ENCODE measurements at places on chromosomes 12 and 14.

DNA sequence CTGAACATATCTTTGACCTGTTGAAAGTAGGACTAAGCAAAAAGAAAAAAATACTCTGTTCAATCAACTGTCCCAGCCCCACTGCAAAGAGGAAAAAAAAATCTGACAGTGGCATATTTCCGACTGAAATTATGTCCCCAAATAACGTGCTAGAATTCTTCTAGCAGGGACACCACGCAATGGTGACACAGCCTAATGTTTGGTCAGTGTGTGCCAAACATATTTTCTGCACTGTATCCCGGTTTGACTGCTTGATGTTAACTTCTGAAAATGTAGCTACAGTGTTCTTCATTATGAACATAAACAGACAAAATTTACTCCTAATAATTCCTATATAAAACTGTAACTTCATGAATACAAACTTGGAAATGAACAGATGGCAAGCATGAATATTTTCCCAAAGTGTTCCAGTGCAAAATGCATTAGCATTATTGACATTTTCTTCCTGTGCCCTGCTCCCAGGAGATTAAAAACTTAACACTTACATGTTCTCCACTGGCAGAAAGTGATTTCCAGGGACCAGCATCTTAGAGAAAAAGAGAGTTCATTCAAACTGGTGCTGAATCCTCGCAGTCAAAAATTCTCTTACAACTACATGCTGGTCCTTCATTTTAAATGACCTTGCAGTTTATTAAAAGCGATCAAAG is 72.4 kb upstream of the SYT1 start:
- no peak for DNase-seq

DNA sequence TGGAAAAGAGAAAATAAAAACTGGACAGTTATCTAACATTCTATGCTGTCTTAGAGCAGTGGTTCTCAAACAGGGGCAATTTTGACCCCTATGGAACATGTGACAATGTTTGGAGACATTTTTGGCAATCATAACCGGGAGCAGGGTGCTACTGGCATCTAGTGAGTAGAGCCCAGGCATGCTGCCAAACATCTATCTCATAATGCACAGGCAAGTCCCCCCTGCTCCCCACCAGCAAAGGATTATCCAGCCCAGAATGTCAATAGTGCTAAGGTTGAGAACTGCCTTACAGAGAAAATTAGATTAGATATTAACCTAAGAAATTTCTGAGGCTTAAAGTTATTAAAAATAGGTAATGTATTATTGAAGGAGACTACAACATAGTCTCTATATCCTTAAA is 22.9 kb upstream of the CATSPERB start:
- DNase-seq: no peak

DNA sequence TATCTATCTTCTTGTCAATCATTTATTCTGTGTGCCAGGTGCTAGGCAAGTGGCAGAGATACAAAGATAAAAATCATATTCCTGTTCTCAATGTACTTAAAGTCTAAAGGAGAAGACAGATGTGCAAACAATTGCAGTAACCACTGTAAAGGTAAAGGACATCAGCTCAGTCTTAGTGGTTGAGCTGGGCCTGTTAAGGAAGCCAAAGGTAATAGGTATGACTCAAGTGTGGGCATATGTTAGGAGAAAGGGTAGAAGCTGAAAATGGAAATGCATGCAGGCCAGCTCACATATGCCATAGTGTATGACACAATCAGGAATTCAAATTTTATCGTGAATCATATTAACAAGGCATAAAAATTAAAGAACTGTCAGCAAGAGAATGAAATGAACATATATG is 49.8 kb downstream of the FAR2 start:
- DNase-seq: no peak

DNA sequence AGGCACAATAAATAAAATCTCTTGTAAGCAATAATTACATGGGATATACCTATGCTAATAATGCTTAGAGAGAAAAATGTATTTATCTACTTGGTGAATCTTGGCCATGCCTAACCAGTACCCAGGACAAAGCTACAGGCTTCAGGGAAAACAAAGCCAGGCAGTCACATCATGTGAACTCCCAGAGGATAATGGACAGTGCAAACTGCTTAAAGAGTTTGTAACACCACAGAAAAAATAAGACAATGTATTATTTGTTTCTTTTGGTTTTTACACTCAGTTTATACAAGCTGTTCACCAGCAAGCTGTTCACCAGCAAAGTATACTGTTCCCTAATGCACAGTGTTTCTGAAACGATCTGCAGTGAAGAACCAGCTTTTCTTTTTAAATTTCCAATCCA is 38.0 kb downstream of the DICER1 start:
- DNase-seq: no peak

- DNase-seq: no peak
Measured at GRCh38 chr14:44369401-44370123, 137.5 kb downstream of the FSCB start.

GRCh38 chr12:115755061-115755724 is 522.3 kb downstream of the MED13L start:
- DNase-seq: no peak

DNA sequence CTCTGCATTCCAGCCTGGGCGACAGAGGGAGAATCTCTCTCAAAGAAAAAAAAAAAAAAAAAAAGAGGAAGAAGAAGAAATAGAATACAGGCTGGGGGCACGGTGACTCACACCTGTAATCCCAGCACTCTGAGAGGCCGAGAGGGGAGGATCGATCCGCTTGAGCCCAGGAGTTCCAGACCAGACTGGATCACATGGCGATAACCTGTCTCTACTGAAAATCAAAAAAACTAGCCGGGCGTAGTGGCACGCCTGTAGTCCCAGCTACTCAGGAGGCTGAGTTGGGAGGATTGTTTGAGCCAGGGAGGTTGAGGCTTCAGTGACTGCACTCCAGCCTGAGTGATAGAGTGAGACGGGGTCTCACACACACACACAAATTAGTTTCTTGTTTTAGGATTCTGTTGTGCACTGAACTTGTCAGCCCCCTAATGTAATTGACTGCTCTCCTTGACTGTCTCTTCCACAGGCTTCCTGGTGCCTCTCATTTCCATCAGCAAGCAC is 963 bp upstream of the TINF2 start:
- no peak for DNase-seq

DNA sequence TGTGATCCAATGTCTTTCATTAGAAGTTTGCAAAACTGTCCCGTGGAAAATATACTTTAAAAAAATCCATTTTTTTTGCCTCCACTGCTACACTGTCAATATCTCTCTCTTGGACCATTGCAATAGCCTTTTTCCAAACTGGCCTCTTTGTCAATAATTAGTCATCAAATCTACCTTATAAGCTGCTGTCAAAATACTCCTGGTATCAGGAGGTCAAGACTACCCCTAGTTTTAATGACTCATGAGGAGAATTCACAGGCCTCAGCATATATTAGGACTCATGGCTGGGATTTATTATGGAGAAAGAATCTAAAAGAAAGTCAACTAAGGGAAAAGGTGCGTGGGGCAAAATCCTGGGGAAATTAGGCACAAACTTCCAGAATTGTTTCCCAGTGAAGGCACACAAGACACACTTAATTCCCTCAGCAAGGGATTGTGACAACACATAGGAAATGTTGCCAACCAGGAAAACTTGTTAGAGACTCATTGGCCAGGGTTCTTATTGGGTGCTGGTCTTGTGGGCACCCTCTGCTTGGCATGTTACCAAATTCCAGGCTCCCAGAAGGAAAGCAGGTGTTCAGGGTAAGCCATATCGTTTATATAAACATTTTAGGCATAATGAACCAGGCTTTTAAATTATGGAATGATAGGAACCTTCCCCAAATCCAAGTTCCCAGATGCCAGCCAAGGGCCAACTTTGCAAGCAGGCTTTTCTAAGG is 56.1 kb downstream of the TMEM117 start:
- DNase-seq: no peak

DNA sequence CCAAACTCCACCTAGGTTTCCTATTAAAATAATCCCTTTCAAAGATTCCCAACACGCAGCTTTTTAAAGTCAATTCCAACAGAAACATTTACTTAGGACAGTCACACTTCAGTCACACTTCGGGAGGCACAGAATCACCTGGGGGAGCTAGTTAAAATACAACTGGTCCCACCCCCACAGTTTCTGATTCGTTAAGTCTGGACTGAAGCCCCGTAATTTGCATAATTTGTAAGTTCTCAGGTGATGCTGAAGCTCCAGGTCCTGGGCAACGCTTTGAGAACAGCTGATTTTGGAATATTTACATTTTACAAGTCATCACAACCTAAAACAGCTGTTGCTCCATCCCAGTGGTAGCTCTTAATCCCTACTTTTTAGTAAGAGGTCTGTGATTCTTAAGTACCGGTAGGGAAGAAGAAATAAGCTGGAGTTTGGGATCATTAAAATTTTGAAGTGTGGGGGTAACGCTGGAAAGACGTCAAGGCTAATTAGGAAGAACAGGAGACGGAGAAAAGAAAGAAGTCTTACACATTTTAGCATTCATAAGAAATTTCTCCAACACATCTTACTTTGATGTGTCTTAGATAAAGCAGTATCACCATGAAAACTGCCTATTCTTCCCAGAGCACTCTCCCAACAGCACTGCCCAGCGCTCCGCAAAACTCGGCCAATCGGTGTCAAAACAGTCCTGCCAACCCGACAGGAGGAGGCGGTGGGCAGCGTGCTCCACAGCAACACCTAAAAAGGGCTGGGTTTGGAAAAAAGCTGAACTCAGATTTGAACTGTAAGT is 1.1 kb downstream of the IPO8 start:
- peak; percentile 2 for DNase-seq

DNA sequence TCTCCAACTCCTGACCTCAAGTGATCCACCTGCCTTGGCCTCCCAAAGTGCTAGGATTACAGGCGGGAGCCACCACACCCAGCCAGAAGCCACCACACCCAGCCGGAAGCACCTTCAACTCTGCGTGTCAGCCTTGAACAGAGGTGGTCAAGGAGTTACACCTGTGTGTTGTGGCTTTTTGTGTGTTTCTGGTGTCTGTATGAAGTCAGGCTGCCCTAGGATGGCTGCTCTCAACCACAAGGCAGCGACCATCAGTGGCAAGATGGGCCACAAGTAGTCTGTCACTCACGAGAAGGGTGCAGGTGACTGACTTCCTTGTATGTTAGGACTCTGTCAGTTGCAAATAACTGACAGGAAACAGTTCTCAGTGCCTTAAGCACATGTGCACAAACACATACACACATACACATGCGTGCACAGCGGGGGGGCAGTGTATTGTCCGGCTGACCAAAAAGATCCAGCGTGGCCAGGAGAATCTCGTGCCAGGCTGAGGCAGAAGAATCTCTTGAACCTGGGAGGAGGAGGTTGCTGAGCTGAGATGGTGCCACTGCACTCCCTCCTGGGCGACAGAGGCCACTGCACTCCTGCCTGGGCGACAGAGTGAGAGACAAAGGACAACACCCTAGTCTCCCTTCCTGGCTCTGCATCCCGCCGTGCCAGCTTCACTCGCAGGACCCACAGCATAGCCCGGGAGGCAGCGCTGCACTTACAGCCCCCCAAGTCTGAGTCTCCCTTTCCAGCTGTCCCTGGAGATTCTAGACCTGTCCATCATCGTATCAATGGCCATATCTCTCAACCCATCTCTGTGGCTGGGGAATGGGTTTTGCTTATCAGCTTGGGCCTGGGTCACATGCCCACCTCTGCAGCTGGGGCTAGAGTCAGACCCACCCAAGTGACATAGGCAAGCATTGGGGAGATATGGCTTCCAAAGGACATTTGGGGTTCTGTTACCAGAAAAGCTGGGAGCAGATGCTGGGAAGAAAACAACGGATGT is 13.7 kb downstream of the P2RX4 start:
- DNase-seq: no peak

DNA sequence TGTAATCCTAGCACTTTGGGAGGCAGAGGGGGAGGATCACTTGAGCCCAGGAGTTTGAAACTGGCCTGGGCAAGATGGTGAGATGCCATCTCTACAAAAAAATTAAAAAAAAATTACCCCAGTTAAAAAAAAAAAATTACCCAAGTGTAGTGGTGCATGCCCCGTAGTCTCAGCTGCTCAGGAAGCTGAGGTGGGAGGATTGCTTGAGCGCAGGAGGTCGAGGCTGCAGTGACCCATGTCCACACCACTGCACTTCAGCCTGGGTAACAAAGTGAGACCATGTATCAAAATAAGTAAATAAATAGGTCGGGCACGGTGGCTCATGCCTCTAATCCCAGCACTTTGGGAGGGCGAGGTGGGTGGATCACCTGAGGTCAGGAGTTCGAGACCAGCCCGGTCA is 128.8 kb downstream of the VRK1 start:
- no peak for DNase-seq

DNA sequence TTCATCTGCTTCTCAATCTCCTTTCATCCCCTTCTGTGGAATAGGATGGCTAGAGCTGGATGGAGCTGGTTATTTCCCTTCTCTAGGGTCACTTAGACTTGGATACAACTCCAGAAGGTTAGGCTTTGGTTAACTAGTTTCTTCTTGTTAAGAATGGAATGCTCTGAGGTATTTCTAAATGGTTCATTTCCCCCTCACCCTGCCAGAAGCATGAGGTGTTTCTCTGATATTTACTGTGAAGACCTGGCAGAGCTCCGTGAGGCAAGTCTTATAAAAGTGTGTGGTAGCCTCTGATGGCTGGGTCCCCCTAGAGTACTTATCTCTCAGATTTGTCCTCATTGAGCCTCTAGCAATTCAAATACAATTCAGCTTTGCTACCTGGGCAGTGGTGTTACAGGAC is 207.9 kb downstream of the SLC16A7 start:
- no peak for DNase-seq

DNA sequence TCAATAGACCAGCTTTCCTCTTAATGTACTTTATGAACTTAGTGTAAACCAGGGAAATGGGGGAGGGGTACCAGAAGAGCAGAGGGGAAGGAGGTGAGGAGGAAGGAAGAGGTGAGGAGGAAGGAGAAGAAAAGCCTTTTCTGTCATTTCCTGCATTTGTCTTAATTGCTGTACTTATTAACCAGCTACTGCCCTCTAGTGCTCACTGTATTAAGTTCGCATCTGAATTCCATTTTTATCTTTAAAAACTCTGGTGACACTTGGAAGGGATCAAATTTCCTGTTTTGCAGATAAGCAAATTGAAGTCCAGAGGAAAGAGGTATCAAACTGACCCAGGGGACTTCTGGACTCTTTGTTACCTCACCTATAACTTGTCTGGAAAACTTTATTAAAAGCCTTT is 22.2 kb downstream of the MANSC1 start:
- peak; percentile 58 for DNase-seq

- no peak for DNase-seq
Measured at GRCh38 chr12:113297621-113298471, 37.1 kb downstream of the SLC8B1 start.

- no peak for DNase-seq
Measured at GRCh38 chr12:90945070-90945649, 9.8 kb downstream of the CCER1 start.

GRCh38 chr12:777550-778047 is 25.2 kb downstream of the WNK1 start:
- DNase-seq: no peak
